ENCODE measurements at places on chromosomes 1 and 21.

GRCh38 chr1:202134645-202135172 lies 9.8 kb downstream of the ARL8A start:
- no peak for DNase-seq

DNA sequence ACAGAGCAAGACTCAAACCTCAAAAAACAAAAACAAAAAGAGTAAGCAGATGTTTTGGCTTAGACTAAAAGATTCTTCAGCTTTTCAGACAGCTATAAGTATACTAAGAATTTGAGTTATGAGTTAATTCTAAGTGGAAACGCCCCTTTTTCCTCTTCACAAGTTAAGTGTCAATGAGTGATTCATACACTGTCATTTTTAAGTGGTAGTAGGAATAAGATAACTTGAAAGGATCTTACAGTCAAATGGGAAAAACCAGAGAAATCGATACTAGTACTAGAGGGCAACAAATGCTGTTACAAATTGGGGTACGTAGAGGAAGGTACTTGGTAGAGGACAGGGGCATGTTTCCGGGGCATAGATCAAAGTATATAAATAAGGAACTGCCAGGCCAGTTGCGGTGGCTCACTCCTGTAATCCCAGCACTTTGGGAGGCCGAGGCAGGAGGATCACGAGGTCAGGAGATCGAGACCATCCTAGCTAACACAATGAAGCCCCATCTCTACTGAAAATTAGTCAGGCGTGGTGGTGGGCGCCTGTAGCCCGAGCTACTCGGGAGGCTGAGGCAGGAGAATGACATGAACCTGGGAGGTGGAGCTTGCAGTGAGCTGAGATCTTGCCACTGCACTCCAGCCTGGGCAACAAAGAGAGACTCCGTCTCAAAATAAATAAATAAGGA lies 7.4 kb downstream of the H3-3A start:
- no peak for DNase-seq

DNA sequence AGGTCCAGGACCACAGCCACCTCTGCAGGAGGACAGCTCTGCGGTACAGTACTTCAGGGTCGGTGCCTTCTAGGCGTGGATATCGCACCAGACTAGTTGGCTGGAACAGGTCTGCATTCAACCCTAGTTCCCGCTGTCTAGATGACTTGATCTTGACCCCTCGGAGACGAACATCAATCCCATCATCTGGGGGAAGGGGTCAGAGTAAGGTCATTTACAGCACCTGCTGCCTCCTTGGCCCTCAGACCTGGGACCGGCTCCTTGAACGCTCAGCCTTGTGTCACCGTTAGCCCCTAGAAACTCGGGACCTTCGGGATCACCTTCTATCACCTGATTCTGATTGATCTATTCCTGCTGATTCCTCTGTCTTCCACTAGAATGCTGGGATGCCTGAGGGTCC lies 2.6 kb downstream of the HECTD3 start:
- DNase-seq: no peak

GRCh38 chr1:100538913-100539835 lies 1.2 kb downstream of the GPR88 start:
- DNase-seq: peak; percentile 69

GRCh38 chr1:224264321-224264720 lies 65.7 kb downstream of the NVL start:
- DNase-seq: no peak

- peak; percentile 85 for DNase-seq
Observed at GRCh38 chr1:6245869-6246496, 2.0 kb downstream of the HES3 start.

DNA sequence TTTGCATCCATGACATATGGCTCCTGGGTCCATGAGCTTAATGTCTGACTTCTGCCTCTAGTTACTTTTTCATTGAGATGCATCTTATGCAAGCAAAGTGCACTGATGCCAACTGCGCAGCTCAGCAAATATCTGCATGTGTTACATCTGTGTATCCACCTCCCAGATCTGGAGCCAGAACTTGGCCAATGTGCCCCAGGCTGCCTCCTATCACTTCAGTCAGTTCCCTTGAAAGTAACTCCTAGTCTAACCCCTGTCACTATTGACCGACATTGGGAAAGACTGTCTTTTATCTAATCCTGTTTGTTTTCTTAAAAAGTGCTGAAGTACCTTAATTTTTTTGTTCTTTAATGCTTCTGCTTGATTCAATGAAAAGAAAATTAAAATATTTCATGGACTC lies 19.3 kb upstream of the UBL4B start:
- no peak for DNase-seq

DNA sequence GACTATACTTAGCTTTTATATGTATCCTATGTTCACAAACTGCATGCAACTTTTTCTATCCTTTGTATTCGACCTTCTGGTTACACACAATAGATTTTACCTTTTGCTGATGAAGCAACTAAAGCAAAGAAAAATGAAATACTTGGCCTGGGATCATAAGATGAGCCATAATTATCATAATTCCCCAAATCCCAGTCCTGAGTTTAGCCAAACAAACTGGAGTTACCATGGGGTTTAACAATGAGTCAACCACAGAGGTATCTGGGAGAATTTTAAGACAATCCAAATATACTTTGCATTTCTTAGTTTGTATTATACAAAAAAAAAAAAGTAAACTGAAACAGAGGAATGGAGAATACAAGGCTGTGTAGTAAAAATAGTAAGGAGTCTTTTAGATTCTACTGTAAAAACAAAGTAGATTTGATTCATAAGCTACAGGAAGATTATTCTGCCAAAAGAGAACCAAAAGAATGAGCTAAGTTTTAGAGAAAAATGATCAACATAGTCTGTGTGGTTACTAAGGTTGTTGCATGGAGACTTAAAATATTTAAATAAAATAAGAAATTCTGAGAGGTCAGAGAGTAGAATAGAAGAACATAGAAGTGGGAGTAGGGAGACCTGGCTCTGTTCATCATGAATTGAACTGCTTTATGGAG lies 60.4 kb upstream of the GORAB start:
- DNase-seq: no peak

DNA sequence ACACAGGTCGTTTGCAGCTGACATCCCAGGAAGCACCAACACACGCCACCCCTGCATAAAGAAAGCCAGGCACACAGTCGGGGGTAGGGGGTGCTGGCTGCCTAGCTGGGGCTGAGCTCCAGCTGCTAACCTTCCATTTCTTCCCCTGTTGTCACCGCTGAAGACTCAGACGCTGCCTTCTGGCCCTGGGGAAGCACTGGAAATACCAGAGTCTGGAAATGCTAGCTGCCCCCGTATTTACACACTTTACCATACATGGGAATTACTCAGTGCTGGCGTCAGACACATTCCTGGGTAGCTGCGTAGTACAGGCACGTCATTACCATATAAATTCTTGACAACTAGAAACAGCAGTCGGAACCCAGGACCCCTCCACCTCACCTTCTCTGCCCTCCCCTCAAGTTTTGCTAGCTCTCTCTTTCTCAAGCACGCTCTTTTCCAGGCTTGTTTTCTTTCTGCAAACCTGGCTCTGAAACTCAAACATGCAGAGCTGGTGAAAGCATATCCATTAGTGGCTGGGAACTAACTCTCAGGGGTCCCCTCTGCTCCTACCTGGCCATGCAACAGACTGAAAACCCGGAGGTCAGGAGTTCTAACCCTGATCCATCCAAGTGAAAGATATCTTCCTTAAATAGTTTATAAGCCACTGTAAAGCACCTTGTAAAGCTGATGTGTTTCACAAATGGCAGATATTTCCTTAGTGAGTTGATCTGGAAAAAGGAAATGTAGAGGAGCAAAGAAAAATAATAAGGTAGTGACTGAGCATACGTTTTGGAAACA lies 3.3 kb downstream of the CSRP1 start:
- no peak for DNase-seq

- no peak for DNase-seq
Observed at GRCh38 chr1:60262701-60263100, 189.1 kb upstream of the C1orf87 start.

DNA sequence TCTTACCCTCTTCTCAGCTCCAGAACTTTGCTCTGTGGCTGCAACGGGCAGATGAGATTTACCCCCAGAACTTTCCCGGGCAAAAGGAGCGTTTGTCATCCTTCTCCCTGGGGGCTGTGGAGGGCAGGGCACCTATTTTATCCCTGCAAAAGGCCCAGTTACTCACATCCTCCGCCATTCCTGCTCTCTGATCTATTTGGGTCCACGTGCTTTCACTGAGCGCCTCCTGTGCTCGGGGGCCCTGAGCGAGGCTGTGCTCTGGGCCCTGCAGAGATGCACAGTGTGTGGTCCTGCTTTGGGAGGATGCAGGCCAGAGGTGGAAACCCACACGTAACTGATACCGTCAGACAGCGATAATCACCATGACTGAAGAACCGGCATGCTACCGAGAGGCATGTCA lies 2.4 kb upstream of the CSMD2 start:
- DNase-seq: no peak

DNA sequence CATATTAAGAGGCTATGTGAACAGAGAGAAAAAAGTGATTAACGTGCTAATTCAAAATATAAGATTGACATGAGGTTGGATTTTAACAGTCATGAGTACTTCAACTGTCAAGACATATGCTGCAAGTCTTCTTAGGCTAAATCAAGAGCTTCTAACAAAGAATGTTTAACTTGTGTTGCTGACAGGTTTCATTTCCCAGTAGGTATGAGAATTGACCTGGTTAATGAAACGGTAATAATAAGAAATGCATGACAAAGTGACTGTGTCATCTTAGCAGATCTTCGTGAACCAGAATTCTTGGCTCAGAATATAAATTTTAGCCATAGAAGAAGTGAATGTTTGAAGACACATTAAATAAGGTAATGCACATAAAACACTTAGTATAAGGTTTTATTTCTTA lies 132.6 kb upstream of the PTGFR start:
- no peak for DNase-seq

DNA sequence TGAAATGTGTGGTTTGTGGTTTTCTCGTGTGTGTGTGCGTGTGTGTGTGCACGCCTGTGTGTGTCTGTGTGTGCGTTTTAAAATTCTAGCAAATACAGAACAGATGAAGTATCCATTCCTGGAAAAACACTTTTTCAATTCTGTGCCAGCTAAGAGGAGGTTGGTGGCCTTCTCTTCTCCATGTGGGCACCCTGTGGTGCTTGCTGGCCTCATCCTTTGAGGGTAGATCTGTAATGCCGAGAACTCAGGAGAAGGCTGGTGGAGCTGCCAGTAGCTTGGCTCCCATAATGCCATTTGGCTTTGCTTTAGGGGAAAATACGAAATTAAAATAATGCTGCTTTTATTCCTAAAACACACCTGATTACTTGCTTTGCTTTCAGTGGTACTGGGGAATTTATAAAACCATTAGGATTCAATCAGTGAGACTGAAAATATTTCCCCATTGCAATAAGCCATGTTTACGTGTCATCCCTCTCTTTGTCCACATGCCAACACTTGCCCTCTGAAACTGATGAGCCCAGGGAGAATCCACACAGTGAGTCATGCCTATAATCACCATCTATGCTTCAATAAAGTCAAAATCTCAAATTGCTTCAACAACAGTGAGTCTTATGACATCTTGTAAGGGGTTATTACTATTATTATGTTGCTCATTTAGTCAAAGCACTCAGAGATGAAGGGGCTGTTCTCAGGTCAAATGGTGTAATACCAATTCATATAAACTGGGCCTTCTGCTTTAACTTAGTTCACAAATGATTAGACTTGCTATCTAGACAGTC lies 39.2 kb downstream of the ABCA4 start:
- no peak for DNase-seq

DNA sequence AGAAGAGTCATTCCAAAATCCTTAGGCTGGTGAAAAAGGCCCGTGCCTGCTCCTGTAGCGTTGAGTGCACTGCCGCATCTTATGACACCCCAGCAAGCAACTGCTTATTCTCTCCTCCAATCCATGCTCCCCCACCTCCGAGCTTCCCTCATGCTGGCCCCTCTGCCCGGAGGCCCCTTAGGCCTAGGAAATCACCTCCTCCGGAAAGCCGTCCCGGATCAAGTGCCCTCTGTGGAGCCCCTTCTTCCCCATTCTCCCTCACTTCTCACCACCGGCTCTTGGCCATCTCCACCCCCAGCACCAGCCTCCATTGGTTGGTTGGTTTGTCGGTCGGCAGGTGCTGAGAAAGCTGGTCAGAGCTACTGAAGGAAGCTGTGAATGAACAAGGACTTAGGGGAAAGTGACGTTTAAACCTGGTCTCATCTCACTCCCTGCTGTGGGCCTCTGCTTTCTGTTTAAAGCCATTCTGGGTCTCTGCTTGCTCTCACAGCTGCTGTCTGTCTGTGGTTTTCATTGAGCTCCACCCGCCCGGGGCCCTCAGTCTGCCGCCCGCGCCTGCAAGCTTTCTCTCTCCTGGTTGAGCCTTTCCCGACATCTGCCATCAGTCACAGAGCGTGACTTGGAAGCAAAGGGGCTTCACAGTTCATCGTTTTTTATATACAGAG lies 122.2 kb downstream of the KCNN3 start:
- peak; percentile 52 for DNase-seq

DNA sequence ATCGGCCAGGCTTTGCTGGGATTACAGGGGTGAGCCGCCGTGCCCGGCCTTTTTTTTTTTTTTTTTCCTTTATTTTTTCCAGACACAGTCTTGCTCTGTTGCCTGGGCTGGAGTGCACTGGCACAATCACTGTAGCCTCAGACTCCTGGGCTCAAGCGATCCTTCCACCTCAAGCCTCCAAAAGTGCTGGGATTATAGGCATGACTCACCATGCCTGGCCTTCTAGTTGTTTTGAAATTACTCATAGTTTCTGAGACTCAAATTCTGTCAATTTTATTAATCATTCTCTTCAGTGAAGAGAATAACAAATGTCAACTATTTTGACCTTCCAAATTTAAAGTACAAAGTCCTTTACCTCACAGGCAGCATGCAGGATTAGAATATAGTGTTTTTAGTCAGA lies 374.5 kb downstream of the PLA2G4A start:
- DNase-seq: no peak

- DNase-seq: no peak
Observed at GRCh38 chr1:8121261-8122159, 95.4 kb upstream of the ERRFI1 start.

DNA sequence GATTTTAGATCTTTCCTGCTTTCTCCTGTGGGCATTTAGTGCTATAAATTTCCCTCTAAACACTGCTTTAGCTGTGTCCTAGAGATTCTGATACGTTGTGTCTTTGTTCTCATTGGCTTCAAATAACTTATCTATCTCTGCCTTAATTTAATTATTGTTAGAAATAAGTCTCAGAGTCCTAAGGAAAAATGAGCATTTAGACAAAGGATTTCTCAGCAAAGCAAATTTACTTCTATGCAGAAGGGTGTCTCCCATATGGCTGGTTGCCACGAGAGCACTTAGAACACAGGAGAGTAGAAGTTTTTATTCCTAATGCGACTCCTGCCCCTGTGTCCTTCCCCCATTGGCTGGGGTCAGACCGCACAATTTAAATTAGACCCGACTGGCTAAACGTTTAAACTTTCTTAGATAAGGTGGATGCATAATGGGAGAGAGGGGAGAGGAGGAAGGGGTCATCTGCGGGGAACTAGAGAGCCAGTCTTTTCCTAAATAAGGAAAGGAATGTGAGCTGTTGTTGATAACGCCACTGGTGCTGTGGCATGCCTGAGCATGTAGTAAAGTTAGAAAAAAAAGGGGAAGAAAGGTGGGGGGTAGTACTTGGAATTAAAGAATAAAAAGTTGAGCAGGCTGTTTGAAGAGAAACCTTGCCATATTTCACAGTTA lies 170.2 kb downstream of the DYRK1A start:
- DNase-seq: no peak
